Activated CD4-positive, alpha-beta memory T cell treated with anti-CD3 and anti-CD28 coated beads for 36 hours (primary cell): ENCODE measurements at places on chromosomes 7 and 10. TPM values are rescaled to one million over a fixed set of nuclear protein-coding genes. Genes with fewer than 3 reads are reported as not detected.

DNA sequence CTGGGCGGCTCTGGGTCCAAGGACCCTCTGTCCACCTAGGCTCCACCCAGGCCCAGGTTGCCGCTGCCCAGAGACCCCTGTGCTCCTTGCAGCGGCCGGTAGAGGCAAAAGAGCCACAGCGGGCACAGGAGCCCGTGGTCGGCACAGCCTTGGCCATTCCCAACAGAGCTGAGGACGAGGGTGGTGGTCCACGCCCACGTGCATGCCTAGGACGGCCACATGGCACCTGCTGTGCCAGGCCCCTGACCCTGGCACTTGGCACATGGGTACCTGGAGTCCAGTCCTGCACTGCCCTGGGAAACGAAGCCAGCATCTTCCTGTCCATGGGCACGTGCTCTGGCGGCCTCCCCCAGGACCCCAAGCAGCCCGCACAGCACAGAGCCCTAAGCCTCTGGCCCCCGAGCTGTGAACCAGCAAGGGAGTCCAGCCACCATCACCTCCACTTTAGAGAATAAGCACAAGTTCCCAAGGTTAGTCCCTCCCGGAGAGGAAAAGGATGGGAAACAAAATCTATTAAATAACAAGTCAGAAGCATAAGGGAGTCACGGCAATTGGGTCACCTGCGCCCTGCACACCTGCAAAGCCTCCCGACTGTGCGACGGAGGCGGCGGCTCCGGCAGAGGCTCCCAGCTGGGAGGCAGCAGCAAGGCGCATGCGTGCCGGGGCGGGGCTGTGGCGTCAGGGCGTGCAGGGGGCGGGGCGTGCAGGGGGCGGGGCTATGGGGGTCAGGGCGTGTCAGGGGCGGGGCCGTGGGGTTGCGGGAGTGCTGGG is 59.1 kb downstream of the STK32C start:
- no peak overlapping the region for H3K27ac ChIP-seq
- no peaks in the 10 kb centered on the region for H3K27me3 ChIP-seq
- peak; percentile 70 for DNase-seq

DNA sequence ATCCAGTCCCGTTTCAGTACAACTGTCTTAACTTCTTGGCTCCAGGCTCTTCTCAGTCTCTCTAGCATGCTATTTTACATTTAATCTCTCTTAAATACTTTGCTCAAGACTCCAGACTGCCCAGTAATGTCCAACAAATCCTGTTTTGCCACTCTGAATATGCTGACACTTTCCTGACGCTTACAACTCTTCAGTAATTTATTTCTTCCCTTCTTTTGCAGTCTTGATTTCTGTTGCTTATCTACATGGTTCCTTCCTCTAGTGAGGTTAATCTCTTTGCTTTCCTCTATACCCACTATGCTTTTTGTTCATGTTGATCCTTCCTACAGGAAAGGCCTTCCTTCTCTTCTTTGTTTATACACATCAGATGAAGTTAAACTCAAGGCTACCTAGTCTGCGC is 23.7 kb downstream of the UMAD1 start:
- H3K36me3 ChIP-seq: peaks cover 8% of the 10 kb centered on the region
- DNase-seq: no peak
- H3K27ac ChIP-seq: no peak overlapping the region
- no peaks in the 10 kb centered on the region for H3K27me3 ChIP-seq

DNA sequence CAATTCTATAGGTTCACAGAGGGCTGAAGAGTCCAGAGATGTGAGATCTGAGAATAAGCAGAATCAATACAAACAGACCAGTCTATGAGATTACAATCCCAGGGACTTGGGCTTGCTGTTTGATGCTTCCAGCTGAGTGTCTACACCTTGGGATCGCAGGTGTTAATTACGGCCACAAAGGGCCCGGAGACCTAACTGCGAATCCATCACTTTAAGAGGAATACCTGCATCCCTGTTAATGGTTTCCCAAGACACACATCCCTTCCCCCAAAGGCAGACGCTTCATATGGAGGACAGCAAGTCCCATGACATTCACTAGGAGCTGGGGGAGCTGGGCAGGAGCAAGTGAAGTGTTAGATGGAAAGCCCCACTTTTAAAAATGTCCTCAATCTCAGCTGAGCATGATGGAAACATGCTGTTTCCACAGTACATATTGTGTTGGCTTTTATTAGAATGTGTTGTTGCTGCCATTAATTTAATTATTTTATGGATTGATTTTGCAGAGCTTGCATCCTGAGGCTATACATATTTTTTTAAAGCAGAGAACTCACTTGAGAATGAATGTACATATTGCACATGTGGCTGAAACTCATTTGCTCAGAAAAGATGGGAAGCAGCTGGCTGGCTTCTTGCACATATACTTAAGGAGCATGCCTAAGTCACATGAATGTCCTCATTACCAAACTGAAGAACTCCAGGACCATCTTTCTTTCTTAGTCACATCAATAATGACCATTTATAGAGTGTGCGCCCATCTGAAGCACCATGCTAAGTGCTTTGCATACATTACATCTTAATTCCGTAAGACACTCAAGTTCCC is 151.3 kb downstream of the NEBL start:
- H3K4me3 ChIP-seq: no peak overlapping the region
- H3K27ac ChIP-seq: no peak overlapping the region
- H3K36me3 ChIP-seq: no peaks in the 10 kb centered on the region

DNA sequence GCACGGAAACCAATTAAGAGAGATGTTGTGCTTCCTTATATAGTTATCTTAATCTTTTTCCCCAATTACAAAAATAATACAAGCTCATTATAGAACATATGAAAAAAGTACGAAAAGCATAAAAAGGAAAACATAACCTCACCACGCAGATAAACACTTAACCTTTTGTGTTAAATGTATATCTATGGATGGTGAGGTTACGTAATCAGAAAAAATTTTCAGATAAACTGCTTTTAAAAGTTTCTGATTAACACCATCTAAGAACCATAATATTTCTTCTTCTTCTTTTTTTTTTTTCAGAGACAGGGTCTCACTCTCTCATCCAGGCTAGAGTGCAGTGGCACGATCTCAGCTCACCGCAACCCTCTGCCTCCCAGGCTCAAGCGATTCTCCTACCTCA is 49.2 kb upstream of the SPOCK2 start:
- no peaks in the 10 kb centered on the region for H3K27me3 ChIP-seq
- no peak overlapping the region for H3K4me3 ChIP-seq
- DNase-seq: no peak
- peaks cover 14% of the 10 kb centered on the region for H3K36me3 ChIP-seq

DNA sequence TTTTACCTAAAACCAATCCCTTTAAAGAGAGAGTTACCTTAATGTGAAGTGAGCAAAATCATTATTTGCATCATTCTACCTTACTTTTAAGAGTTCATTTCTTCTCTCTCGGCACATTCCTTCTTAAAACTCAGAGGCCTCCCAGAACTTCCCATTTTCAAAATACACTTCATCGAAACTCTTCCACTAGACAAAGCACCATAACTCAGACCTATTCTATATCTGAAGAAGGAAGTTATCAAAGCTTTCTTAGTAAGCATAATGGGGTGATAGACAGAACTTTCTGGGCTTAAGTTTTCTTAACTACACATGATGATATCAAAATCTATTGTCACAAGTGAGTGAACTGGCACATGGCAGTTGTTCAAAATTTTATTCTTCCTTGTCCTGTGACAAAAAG is 24.6 kb upstream of the GNAT3 start:
- H3K4me3 ChIP-seq: no peak overlapping the region
- no peak for DNase-seq
- H3K27me3 ChIP-seq: no peaks in the 10 kb centered on the region
- no peaks in the 10 kb centered on the region for H3K4me1 ChIP-seq
- H3K36me3 ChIP-seq: no peaks in the 10 kb centered on the region

DNA sequence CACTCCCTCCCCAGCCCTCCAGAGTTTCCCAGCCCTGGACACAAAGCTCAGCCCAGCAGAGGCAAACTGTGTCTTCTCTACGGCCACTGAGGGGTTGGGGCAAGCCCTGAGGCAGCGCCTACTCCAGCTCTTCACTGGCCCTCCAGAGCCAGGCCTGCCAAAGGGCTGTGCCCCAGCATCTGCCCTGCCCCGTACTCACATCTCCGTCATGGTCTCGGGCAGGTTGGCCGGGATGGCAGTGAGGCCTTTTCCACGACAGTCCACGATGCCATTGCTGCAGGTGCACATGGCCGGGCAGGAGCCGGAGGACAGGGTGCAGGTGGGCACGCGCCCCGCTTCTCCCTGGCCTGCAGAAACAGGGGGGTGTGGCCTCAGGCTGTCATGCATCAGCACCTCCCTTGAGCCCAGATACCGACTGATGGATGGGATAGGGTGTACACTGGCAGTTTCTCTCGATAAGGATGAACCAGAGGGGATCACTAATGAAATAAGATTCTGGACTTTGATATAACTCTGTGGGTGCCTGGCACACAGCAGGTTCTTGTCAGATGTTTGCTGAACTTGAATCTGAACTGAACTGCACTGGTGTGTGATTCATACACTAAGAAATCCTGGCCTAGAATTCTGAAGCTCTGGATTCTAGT is 125.2 kb downstream of the SLIT1 start:
- no peak overlapping the region for H3K27ac ChIP-seq
- DNase-seq: no peak
- H3K4me1 ChIP-seq: no peaks in the 10 kb centered on the region

GRCh38 chr7:821688-822087 is 10.6 kb upstream of the SUN1 start:
- no peaks in the 10 kb centered on the region for H3K27me3 ChIP-seq
- H3K27ac ChIP-seq: no peak overlapping the region
- H3K4me3 ChIP-seq: no peak overlapping the region
- peaks cover 59% of the 10 kb centered on the region for H3K4me1 ChIP-seq
- peaks cover 20% of the 10 kb centered on the region for H3K36me3 ChIP-seq

- no peak overlapping the region for H3K27ac ChIP-seq
- no peak for DNase-seq
- no peaks in the 10 kb centered on the region for H3K27me3 ChIP-seq
- H3K36me3 ChIP-seq: no peaks in the 10 kb centered on the region
- no peak overlapping the region for H3K4me3 ChIP-seq
Measured at GRCh38 chr7:7964691-7965090, 3.9 kb upstream of the GLCCI1 start.

GRCh38 chr10:122466951-122467381 is 5.6 kb downstream of the HTRA1 start:
- H3K36me3 ChIP-seq: no peaks in the 10 kb centered on the region
- no peak overlapping the region for H3K27ac ChIP-seq
- H3K4me3 ChIP-seq: no peak overlapping the region
- H3K4me1 ChIP-seq: peaks cover 7% of the 10 kb centered on the region

GRCh38 chr10:73205081-73205480 is 37.2 kb downstream of the FAM149B1 start:
- H3K4me1 ChIP-seq: no peaks in the 10 kb centered on the region
- H3K27ac ChIP-seq: no peak overlapping the region
- no peaks in the 10 kb centered on the region for H3K27me3 ChIP-seq
- H3K4me3 ChIP-seq: no peak overlapping the region
- DNase-seq: no peak

DNA sequence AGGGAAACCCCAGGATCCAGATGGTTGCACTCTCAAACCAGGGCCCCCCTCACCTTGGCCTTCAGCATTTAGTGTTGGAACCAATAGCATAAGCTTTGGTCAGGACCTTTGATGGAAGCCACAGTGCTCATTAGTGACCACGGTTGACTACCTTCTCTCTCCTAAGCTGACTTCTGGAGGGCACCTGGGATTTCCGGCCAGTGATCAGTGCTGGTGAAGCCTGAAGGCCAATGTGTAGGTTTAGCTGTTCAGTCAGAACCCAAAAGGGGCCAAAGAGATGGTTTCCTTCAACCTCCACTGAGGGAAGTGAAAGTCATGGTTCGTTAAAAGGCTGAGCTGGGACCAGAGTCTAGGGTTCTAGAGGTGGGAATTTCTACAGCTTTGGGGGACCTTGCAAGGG is 46.4 kb downstream of the TCF7L2 start:
- H3K4me1 ChIP-seq: no peaks in the 10 kb centered on the region
- no peak overlapping the region for H3K4me3 ChIP-seq
- no peak overlapping the region for H3K27ac ChIP-seq
- no peak for DNase-seq

DNA sequence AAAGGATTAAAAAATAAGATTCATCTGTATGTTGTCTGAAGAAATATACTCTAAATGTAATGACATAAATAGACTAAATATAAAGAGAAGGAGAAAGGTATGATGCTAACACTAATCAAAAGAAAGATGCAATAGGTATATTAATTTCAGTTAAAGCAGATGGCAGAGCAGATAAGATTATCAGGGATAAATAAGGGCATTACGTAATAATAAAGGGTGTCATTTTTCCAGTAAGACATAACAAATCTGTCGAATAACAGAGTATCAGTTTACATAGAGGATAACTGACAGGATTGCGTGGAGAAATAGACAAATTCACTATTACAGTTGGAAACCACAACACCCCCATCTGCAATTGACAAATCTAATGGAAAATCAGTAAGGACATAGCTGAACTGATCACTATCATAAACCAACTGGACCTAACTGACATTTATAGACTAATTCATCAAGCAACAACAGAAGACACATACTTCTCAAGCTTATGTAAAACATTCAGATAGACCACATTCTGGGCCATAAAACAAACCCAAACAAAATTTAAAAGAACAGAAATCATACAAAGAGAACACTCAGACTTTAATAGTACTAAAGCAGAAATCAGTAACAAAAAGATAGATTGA is 384.1 kb upstream of the COBL start:
- no peak overlapping the region for H3K4me3 ChIP-seq
- H3K27ac ChIP-seq: no peak overlapping the region
- no peaks in the 10 kb centered on the region for H3K36me3 ChIP-seq
- DNase-seq: no peak

- no peak overlapping the region for H3K27ac ChIP-seq
- H3K4me3 ChIP-seq: no peak overlapping the region
- no peaks in the 10 kb centered on the region for H3K27me3 ChIP-seq
- DNase-seq: no peak
- peaks cover 8% of the 10 kb centered on the region for H3K4me1 ChIP-seq
Measured at GRCh38 chr10:85668522-85668921, 698.1 kb downstream of the GRID1 start.

DNA sequence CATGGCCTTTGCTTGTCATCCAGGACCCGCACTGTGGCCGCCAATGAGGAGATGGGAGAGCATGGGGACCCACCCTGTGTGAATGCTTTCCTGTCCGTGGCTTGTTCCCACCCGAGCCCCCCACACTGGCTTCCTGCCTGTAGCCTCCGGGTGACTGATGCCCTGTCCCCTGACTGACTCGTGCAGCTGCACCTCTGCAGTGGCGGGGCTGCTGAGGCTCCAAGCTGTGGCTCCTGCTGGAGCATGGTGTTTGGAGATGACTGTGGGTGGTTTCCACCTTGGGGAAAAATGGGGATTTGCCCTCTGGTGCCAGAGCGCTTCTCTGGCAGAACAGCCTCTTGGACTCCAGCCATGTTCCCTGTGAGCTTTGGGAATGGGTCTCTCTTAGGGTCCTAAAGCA is 2.1 kb downstream of the CAMK1D start:
- DNase-seq: peak; percentile 52
- no peak overlapping the region for H3K27ac ChIP-seq
- H3K27me3 ChIP-seq: peaks cover 4% of the 10 kb centered on the region
- peaks cover 5% of the 10 kb centered on the region for H3K36me3 ChIP-seq
- H3K4me3 ChIP-seq: peak overlapping the region; percentile 94
- peaks cover 51% of the 10 kb centered on the region for H3K4me1 ChIP-seq

DRGX gene
- not detected for total RNA-seq

SFTPA2 gene
- total RNA-seq: not detected

KCNMA1 gene
- total RNA-seq: not detected

PON3 gene
- total RNA-seq: not detected

DYDC1 gene
- total RNA-seq: not detected
